ENCODE measurements at places on chromosomes 5 and 9. TPM values are rescaled to one million over a fixed set of nuclear protein-coding genes. Genes with fewer than 3 reads are reported as not detected.

The PANK3 gene
- 35.9 TPM for total RNA-seq

The PKD2L2 gene
- not detected for total RNA-seq

The TMEM232 gene
- 0.79 TPM for total RNA-seq

The IRX4 gene
- total RNA-seq: not detected

The ZNF883 gene
- total RNA-seq: 3.3 TPM

The PCDHB1 gene
- not detected for total RNA-seq

The SLC45A2 gene
- total RNA-seq: 0.17 TPM

The OTULINL gene
- total RNA-seq: 1.0 TPM

The SPATA31C1 gene
- not detected for total RNA-seq

The C5orf58 gene
- not detected for total RNA-seq

The STING1 gene
- 76.5 TPM for total RNA-seq

The LURAP1L gene
- total RNA-seq: 25.4 TPM

The IL13 gene
- total RNA-seq: not detected

The ATG10 gene
- 7.9 TPM for total RNA-seq

The SPATA31A3 gene
- total RNA-seq: not detected

The IL17B gene
- 0.26 TPM for total RNA-seq

The FAM221B gene
- total RNA-seq: not detected

The PDGFRB gene
- 195 TPM for total RNA-seq

The GABRG2 gene
- not detected for total RNA-seq

The GPR151 gene
- total RNA-seq: not detected

The CXCL14 gene
- total RNA-seq: 0.26 TPM

The FAT2 gene
- total RNA-seq: 0.07 TPM

The ELAVL2 gene
- not detected for total RNA-seq
